ENCODE measurements at places on chromosomes 12 and 14.

- no peak within 1 kb of the TSS for H3K4me3 ChIP-seq
- no peaks in the 10 kb centered on the region for H3K36me3 ChIP-seq
- DNase-seq, result no peak
- H3K27ac ChIP-seq, result no peak within 1 kb of the TSS
These were observed at the start of gene TAS2R31 for GRCh38 chr12:11031307-11031706. Gene TAS2R31 (minus strand): TSS chr12:11031407. CDS start chr12:11031335, 72 bp downstream.

- DNase-seq, result peak; percentile 64
- H3K36me3 ChIP-seq, result peaks cover 95% of the 10 kb centered on the region
- H3K4me3 ChIP-seq, result no peak overlapping the region
- no peaks in the 10 kb centered on the region for H3K4me1 ChIP-seq
These were observed 8.3 kb downstream of the REC8 start for GRCh38 chr14:24179961-24180796.

GRCh38 chr12:51393676-51394545 is 2.7 kb upstream of the GALNT6 start:
- DNase-seq, result peak; percentile 49
- H3K4me1 ChIP-seq, result peaks cover 19% of the 10 kb centered on the region
- H3K36me3 ChIP-seq, result no peaks in the 10 kb centered on the region
- no peak overlapping the region for H3K4me3 ChIP-seq

DNA sequence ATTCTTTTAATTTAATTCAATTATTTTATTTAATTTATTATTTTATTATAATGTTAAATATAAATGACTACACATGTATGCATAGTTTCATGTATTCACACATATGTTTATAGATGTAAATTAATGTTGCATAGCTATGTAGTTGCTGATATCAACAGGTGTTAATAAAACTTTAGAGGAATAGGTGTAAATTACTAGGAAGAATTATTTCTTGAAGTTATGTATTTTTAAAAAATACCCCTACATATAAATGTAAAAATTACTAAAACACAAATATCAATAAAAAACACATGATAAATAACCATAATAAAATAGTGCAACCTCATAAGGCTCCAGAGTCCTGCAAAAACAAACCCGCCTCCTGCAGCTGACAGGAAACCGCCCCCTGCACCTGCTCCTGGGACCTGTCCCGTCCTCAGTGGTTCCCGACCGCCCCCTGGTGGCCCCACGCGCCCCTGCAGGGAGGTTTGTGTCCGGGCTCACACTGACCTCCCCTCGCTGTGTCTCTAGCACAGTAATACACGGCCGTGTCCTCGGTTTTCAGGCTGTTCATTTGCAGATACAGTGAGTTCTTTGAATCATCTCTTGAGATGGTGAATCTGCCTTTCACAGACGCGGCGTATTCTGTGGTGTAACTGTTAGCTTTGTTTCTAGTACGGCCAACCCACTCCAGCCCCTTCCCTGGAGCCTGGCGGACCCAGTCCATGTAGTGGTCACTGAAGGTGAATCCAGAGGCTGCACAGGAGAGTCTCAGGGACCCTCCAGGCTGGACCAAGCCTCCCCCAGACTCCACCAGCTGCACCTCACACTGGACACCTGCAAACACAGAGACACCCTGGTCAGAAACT is 1264.0 kb downstream of the TMEM121 start:
- H3K36me3 ChIP-seq, result no peaks in the 10 kb centered on the region
- peak; percentile 42 for DNase-seq
- no peak overlapping the region for H3K27ac ChIP-seq
- no peaks in the 10 kb centered on the region for H3K4me1 ChIP-seq

- no peaks in the 10 kb centered on the region for H3K36me3 ChIP-seq
- H3K4me3 ChIP-seq, result no peak overlapping the region
- no peaks in the 10 kb centered on the region for H3K4me1 ChIP-seq
These were observed 103.7 kb upstream of the PDE3A start for GRCh38 chr12:20264608-20265114.
